Myometrial cell (primary cell): ENCODE measurements at places on chromosomes 3 and 15. TPM values are rescaled to one million over a fixed set of nuclear protein-coding genes. Genes with fewer than 3 reads are reported as not detected.

Gene TRAT1
- total RNA-seq: not detected in 2 replicates

Gene TUSC7
- total RNA-seq: not detected in 2 replicates

Gene SPRED1
- 24.2 and 28.4 TPM in 2 replicates for total RNA-seq

Gene BFSP2
- not detected in 2 replicates for total RNA-seq

Gene CKMT1A
- total RNA-seq: not detected in 2 replicates

Gene OR5K2
- not detected in 2 replicates for total RNA-seq

Gene KLF13
- total RNA-seq: 15.1 and 30.3 TPM in 2 replicates

Gene GHSR
- total RNA-seq: not detected in 2 replicates

Gene TNNC1
- not detected in 2 replicates for total RNA-seq

Gene TM4SF18
- not detected in 2 replicates for total RNA-seq

Gene TIGIT
- total RNA-seq: not detected in 2 replicates

Gene KNG1
- total RNA-seq: not detected in 2 replicates

Gene TF
- total RNA-seq: not detected in 2 replicates

Gene GOLGA8N
- 0.71 and 2.3 TPM in 2 replicates for total RNA-seq

Gene GOLGA6C
- not detected in 2 replicates for total RNA-seq

Gene UPK1B
- total RNA-seq: 0.53 TPM in 1 of 2 replicates, not detected in the other

Gene CTXND1
- not detected in 2 replicates for total RNA-seq

Gene ATP10A
- not detected in 2 replicates for total RNA-seq

Gene LYZL4
- not detected in 2 replicates for total RNA-seq

Gene ZWILCH
- total RNA-seq: 26.5 and 35.1 TPM in 2 replicates

Gene ATG3
- 72.4 and 85.4 TPM in 2 replicates for total RNA-seq

Gene CCR8
- total RNA-seq: not detected in 2 replicates

Gene TMEM266
- total RNA-seq: 0.53 TPM in 1 of 2 replicates, not detected in the other

Gene SUCNR1
- not detected in 2 replicates for total RNA-seq

Gene CP
- total RNA-seq: under 0.01 TPM in 1 of 2 replicates, not detected in the other
